ENCODE measurements at places on chromosomes 6 and 20.

DNA sequence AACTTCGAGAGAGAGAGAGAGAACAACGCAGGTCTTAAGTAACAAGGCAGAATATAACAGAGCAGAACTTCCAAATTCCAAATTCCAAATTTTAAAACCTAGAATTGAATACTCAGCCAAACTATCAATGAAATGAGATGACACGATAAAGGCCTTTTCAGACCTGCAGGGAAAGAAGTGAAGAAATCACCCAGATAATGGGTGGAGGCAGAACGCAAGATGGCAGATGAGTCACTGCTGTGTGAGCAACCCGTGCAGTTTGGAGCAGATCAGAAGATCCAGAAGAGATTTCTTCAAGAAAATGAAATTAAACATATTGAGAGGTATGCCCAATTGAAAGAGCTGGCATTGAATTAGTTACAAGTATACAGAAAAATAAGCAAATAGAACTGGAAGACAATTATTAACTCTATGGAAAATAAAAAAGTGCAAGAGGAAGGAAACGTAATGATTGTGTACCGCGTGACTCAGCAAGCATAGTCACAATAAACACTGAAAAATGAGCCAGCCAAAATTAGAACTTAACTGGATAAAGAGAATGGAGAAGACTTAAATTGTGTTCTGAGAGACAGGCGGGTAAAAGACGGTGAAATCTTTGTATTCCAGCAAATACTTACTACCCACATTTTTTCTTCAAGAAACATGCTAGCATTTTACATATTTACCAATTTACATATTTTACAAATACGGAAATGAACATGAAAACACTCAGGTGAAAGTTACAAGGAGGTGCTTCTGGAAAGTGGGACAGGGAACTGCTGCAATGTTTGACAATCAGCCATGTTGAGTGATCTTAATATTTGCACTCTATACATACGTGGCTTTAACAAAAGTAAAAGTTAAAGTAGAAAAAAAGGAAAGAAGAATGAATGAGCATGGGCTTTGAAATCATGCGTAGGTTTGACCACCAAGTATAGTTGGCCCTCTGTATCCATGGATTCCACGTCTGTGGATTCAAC lies 87.9 kb upstream of the CDYL start:
- DNase-seq = peak; percentile 69

DNA sequence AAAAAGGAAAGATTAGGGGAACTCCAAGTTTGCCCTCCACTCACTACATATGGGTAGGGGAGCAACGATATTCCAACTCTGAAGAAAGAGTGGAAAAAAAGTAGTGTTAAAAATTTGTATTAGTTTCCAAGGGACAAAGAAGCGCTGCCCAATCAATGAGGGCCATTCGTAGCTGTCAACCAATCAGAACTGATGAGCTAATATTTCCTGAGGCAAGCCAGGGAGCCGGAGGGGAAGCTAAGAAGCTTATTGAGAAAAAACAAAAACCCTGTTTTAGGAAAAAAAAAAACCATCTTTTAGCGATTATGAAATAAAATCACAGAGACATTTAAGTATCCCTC lies 59.5 kb downstream of the TRIM38 start:
- peak; percentile 77 for DNase-seq

DNA sequence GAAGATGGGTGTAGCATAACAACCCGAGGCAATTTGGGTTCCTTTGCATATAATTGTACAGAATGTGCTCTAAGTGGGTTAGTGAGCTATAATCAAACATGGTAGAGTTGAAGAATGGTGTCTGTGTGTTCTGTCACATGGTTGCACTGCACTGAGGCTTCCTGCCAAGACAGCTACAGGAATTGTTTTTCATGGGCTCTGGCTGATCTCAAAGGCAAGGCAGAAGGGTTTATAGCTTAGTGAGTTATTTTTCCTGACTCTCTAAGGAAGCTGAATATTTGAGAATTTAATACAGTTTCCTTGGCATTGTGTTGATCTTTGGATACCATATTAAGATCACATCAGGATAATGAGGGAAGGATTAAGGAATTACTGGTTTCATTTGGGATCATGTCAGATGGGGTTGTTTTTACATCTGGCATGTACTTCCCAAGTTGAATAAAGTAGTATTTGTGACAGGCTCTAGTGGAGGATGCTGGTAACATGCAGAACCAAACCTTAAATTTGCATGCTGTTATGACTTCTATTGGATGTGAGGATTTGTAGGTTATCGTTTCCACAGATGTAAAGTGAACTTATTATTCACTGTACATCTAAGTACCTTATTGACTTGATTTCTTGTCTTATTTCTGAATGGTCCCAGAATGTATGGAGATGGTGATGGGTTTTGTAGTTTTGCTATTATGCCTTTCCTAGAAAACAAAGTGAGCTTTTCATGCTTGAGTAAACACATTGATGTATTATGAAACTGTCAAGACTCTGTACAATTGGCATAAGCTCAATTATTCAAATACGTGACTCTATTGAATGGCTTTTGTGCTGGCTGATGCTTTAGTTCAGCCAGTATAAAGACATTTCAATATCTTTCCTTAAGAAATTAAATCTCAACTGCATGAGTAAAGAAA lies 43.3 kb downstream of the LRRC1 start:
- DNase-seq = no peak

GRCh38 chr6:36650848-36651478 lies 27.6 kb upstream of the CDKN1A start:
- peak; percentile 40 for DNase-seq

DNA sequence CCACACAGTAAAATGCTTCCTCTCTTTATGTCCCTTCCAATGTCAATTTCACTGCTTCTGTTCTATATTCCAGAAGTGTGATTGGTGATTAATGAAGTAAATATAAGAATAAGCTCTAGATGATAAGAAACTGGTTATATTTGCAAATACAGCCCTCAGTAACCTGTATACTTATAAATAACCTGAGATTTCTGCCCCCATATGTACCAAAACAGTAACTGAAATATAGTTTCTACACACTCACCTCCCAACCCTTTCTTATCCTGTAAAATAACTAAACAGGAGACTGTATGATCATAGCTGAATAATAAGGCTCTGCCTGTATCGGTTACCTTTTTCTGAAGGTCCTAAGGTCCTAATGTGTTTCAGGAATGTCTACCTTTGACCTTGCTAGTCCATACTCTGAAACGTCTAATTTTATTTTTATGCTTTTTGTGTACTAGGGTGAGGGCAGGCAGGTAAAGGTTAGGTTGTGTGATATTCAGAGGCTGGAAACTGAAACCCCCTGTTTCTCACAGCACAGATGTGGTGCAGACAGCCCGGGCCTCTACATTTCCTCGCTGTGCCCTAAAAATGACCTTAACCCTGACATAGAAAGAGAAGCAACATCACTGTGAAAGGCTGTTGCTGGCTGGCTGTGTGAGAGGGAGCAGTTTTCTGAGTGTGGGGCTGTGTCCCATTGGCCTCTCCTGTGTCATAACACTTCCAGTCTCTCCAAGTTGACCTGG lies 378.8 kb downstream of the CENPW start:
- no peak for DNase-seq

- no peak for DNase-seq
Observed at GRCh38 chr20:62786157-62786556, 10.1 kb upstream of the MRGBP start.

GRCh38 chr6:146017672-146018071 lies 11.2 kb upstream of the GRM1 start:
- no peak for DNase-seq

DNA sequence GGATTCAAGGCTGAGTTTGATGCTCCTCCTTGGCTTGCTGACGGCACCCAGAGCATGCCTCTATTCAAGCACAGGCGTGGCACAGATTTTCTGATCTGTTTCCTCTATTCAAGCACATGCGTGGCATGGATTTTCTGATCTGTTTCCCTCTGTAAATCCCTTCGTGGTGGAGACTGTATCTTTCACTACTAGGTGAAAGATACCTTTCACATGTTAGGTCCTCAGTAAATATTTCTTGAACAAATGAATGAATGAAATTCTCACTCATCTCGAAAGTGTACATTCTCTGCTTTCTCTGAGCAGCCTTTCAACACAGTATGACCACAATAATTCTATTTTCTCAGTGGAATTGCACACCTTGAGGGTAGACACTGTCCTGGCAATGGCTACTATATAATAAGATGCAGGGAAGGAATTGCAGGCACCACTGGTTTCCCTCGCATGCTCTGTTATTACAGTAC lies 72.6 kb upstream of the F13A1 start:
- no peak for DNase-seq

GRCh38 chr20:40397467-40397866 lies 291.6 kb downstream of the MAFB start:
- no peak for DNase-seq

DNA sequence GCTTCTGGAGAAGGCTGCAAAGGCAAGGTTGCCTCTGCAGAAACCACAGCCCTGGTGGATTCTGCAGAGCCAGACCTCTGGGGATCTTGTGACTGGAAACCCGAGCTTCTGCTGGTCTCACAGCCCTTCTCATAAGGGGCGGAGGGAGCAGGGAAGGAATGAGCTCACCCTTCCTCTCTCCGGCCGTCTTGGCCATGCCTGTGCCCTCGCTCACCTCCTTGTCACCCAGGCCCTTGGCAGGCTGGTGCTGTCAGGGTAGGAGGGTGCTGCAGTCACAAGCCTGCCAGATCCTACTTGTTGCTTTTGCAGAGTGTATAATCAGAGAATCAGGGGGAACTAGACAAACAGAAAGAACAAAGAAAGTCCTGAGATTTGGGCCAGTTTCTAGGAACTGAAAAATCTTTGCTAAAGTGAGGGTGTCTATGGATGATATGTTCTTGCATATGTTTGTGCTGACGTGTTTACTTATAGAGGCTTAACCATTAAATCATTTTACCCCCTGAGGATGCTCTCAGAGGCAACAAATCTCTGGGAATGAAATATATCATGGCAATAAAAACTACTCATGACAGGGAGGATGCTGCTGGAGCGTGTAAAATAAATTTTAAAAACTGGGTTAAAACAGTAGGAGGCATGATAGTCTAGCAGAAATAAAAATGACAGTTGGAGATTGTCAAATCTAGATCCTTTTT lies 244.9 kb upstream of the SOX4 start:
- no peak for DNase-seq

- no peak for DNase-seq
Observed at GRCh38 chr6:136803608-136804007, 11.3 kb upstream of the MAP3K5 start.

- DNase-seq = no peak
Observed at GRCh38 chr6:77425216-77425615, 38.1 kb downstream of the HTR1B start.

DNA sequence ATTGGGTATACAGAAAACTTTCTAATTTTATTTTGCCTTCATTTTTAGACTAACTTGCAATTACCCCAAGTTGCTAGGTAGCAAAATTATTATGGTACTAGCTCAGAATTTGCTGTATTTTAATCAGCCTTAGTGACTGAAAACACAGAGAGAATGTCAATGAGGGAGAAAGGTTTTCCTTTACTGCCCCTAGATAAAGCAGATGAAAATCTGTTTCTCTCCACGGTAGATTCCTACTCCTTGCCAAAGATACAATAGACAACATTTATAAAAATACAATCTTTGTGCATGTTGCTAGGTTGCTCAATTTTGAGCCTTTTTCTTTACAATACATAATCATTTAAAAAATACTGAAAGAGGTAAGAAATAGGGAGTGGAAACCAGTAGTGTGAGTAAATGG lies 222.2 kb downstream of the BCKDHB start:
- no peak for DNase-seq

GRCh38 chr20:32204205-32205109 lies 3.1 kb downstream of the PLAGL2 start:
- no peak for DNase-seq

GRCh38 chr6:159042003-159042825 lies 2.6 kb downstream of the TAGAP start:
- peak; percentile 80 for DNase-seq

DNA sequence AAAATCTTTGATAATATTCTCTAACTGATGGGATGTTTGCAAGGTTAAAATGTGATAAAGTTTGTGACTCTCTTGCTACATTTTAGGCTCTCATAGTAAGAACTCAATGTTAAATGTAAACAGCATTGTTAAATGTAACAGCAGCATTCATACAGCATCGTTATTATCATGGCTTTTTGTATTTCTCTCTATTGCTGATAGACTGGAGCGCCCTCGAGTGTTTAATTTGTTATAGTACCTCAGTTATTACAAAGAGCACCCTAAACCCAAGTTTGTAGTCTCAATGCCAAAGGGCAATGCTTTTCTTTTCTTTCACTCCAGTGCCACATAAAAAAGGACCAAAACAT lies 14.9 kb upstream of the TTPAL start:
- peak; percentile 16 for DNase-seq

DNA sequence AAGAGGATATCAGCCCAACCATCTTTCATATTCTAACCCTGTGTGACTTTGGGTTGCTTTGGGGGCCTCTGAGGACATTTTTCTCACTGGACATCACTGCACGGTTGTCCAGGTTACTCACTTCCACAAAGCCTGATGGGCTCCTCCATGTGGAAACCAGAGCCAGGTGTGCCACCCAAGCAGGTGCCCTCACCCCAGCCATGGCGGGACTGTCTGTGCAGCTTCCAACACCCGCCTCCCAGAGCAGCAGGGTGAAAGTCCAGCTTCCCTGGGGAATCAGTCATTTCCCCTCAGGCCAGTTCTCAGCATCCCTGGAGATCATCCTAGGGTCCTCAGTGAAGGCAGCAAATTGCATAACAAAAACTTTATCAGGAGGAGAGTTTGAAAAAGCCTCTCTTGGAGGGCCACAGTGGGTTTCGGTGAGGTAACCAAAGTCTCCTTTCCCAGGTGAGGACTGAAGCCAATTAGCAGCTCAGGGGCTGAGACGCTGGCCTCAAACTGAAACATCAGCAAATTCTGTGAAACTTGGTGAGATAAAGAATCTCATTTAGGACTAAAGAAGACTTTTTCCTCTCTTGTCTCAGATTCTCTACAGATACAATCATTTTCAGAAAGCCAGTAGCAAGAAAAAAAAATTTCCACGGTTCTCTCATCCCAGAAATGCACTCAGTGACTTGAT lies 289.6 kb upstream of the CDH4 start:
- no peak for DNase-seq

GRCh38 chr6:71481801-71482200 lies 193.2 kb downstream of the OGFRL1 start:
- DNase-seq = no peak

GRCh38 chr6:4814212-4814611 lies 38.0 kb downstream of the CDYL start:
- no peak for DNase-seq

DNA sequence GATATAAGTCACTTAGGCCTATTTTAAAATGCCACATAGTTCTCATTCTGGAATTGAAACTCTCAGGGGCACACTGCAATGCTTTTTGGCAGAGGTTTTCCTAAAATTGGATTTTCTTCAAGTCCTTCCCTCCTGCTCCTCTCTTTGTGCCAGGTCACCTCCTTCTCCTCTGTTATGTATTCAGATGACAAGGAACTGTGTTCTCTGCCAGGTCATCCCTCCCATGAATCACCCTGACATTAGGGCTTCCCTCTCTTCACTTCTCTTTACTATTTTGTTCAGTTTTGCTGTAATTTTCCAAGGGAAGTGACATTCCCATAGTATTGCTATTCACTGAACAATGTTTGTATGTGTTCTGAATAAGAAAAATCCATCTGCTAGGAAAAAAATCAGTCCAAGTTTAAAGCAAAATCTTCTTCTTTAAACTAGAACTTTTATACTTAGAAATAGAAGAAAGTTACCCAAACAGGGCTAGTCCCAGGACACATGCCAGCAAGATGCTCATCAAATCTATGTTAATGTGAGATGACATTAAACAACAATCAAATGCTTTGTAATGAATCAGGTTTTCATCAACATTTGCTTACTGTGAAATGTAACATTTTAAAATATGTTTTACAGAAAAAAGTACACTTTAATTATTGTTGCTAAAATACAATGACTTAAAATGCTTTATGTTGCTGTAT lies 461.1 kb downstream of the MMUT start:
- no peak for DNase-seq

All from HL-60 (cell line).